ENCODE measurements at places on chromosomes 6 and 20.

GRCh38 chr6:44271406-44271723, 1.1 kb downstream of the TMEM151B start:
- DNase-seq: no peak

DNA sequence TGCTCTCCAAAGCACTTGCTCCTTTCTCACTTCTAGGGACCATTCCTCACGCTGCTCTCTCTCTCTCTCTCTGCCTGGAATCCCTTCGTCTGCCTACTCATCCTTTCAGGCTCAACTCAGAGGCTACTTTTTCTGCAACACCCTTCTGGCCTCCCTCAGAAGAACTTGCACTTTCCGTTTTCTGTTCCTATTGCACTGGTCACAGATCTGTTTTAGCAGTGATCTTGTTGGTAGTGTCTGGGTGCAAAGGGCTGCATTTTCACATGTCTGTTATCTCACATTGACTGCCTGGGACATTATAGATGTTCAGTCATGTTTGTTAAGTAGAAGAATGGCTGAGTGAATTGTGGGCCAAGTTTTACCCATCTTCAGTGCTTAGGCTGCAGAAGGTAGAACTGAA, 63.5 kb downstream of the RIN2 start:
- DNase-seq: no peak

DNA sequence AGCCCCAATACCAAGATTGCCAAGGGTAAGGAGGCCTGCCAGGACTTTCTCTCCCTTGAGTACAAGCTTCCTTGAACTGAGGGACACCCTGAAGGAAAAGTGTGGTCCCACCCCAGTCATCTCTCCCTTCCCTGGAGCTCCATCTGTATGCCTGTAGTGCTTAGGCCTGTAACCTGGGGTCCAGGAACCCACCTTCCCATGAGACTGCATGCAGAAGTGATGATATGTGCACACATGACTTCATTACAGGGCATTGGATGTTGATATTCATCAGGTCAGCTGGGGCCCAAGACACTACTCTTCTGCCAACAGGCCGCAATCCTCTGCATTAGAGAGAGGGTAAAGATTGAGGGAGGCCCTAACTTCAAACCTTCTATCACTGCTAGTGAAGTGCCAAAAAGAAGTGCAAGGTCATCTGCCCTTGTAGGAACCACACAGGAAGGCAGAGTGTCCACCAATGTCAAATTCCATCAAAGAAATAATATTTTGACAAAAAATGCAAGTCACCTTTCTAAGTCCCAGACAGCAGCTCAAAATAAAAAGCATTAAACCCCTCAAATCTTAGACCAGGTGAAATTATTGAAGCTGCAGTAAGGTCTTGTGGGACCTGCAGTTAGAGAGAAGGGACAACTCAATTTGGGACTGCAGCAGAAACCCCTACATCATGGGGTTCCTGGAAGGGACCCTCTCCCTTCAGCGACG, 5.1 kb downstream of the HLA-F start:
- DNase-seq: no peak

DNA sequence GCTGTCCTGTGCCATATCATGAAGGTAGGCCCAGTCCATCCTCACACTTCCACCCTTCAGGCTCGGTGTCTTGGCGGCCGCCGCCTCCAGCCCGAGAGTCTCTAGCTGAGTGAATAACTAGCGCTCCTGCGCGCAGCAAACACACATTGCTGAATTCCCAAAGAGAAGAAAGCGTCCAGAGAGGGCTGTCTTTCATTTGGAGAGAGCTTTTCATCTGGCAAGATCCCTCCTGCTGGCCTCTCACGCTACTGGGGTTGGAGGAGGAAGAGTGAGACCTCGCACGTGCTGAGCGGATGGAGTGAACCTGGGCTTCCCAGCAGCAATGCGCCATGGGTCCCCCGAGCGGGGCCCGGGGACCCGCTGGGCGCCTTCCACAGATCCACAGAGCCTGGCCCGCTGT, 73.2 kb downstream of the NCR2 start:
- DNase-seq: no peak

- DNase-seq: no peak
These were observed 20.1 kb upstream of the SERINC3 start for GRCh38 chr20:44541992-44542391.
